ENCODE measurements at places on chromosomes 2 and 18.

DNA sequence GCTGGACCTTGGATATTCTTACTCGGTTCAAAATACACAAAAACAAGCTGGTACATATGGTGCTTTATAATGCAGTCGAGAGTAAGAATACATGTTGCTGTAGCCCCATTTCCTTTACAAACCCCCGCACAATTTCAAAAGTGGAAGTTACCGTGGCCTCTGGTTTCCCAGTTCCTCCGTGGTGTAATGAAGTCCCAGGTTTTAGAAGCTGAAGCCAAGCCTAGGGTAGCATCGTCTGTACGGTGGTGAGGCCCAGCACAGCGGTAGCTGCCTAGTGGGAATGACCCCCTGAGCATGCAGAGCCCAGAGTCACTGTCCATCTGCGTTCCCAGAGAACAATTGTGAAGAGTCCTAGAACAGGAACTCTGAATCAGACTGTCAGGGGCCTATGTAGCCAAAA lies 171.8 kb downstream of the ASXL3 start:
- no peak for DNase-seq

DNA sequence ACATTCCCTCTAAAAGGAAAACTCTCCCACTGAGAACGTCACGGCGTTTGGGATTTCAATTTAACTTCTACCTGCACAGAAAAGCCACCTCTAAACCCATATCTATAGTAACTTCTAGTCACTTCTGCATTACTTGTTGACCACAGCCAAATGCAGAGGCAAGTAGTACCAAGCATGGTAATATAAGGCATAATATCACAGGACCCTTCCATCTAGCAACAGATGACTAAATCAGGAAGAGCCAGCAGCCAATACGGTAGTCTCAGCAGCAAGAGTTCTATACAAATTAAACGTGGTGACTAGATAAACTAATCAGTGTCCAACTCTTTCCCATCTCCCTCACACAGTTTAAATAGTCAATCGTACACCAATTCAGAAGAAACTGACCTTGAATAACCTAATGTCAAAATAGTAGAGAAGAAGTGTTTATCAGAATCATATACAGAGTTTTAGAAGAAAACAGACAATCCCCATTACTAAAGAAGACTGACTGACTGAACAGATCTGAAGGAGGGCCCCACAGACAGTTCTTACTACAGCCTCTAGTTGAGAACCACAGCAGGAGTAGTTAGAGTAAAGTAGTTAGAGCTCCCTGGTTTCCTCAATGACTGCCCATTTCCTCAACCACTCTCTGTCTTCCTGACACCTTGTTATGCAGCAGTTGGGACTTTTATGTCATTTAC lies 30.0 kb downstream of the MEMO1 start:
- DNase-seq, result no peak

DNA sequence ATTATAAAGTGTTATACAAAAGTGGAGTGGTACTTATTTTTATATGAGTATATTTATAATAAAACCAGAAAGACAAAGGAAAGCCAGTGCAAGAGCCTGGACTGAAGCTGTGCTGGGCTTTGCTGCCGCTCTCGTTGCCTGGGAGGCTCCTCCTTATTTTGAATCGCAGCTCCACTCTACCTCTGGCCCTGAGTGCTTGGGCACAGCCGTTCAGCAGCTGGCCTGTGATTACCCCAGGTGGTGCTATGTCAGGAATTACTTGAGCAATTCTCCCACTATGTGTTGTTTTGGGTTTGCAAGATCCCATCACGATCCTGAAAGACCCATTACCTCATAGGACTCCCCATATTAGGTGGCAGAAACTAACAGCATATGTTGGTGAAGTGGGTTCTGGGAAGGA lies 53.0 kb upstream of the LCLAT1 start:
- DNase-seq, result no peak

DNA sequence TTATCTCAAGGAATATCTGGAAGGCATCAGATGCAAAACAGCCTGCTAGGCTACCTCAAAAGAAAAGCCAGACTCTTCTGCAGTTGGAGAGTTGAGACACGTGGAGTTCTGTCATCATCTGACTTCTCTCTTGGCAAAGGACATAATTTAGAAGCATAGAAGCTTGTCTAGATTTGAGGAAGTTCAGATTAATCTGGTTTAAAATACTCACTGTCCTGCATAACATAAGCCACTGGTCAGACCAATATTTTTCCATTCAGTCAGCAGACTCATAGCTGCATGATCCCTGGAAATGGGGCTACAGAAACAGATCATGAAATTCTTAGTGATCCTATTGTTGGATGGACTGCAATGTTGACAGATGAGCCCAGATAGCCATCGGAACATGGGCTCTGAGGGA lies 349.0 kb downstream of the TXNL1 start:
- no peak for DNase-seq

DNA sequence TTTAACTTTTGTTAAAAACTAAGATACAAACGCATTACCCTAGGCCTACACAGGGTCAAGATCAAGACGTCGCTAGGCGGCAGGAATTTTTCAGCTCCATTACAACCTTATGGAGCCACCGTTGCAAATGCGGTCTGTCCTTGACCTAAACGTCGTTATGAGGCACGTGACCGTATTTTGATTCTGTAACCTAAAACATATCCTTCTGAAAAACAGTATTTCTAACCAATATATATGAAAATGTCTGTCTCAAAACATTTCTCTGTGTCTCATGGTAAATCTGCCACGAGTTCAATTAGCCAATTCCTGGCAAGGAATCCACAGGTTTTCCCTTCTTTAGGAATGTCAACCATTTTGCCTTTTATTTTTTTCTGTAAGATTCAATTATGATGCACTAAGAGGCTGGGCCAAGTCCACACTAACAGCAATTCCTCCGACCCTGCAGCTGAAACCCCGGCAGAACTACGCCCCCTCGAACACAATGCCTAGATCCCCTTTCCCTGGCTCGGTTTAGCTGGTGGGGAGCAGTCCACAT lies 1.7 kb downstream of the RTN4 start:
- no peak for DNase-seq
